ENCODE measurements at places on chromosomes 5 and 9. TPM values are rescaled to one million over a fixed set of nuclear protein-coding genes. Genes with fewer than 3 reads are reported as not detected.

DNA sequence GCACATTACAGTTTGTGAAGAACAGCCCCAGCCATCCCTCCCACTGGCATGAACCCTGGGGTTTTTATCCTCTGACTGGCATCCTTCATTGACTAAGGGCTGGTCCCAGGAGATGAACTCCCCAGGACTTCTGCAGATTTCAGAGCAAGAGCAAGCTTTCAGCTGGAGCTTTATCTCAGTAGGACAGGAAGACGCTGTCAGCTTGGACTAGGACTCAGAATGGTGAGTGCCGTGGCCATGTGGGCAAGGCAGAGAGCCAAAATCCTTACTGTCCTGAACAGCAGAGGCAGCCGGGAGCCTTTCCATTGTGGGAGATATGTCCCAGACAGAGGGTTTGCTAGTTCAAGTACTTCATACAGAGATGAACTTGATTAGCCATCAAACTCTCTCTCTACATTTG lies 3.2 kb upstream of the ACOT12 start:
- no peak for DNase-seq

- DNase-seq = no peak
These were observed 2.1 kb downstream of the NSG2 start for GRCh38 chr5:174047472-174048099.

PCDHB14 gene
- 2.0 TPM for total RNA-seq

DNA sequence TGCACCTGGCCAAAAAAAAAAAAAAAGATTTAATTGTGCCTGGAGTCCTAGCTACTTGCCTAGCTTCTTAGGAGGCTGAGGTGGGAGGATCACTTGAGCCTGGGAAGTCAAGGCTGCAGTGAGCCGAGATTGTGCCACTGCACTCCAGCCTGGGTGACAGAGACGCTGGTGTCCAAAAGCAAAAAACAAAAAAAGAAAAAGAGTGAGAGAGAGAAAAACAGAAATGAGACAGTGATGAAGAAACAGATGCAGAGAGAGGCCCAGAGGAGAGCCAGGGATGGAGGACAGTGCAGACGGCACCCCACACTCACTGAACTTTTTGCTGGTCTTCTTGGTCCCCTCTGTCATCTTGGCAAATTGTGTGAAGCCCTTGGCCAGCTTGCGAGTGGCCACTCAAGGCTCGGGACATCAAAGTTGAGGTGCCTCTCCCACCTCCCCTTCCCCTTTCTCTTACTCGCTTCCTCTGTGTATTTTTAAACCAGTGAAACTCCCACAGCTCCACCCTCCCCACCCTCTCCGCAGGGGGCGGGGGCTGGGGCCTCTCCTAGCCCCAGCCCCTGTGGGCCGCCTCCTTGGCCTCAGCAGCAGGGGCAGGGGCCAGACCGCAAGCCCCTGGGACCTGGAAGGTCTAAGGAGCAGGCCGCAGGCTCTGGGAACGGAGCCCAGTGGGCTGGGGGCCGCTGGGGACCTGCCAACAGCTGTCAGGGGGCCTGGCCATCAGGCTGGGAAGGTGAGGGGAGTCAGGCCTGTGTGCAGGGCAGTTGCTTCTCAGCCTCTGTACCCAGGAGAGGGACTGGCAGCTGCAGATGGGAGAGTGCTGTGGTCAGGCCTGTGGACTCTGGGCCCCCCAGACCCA lies at the start of gene SH2D3C:
TSS of gene SH2D3C (minus strand) at position 387 of the 856 bp plus-strand sequence. CDS start at position 348, 39 bp downstream.
- DNase-seq = no peak

- no peak for DNase-seq
These were observed 11.1 kb upstream of the MED27 start for GRCh38 chr9:132090771-132091170.

All from pancreas (tissue), 10 donors.